Activated T-cell treated with anti-CD3 and anti-CD28 coated beads, Interleukin-2, amount 50 U/mL, for 24 hours (primary cell): ENCODE measurements at places on chromosomes 7 and 10.

GRCh38 chr10:30788307-30788706 lies 158.8 kb upstream of the LYZL2 start:
- no peak for DNase-seq

DNA sequence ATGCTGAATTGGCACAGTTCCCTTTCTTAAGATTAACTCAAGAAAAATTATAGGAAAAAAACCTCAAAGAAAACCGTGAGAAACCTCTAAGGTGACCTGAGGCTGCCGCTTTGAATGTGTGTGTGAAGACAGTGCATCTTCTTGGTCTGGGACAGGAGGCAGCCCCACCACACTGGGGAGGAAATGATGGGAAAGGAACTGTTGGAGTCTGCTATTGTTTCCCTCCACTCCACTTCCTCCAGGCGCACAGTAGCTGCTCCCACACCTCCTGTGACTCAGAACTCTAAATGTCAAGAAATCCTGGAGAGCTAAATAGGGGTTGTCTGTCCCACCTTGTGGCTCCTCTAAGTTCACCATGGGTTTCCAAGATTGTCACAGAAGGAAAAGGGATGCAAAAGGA lies 179.4 kb downstream of the PDE1C start:
- DNase-seq, result no peak

GRCh38 chr10:129717816-129718547 lies 246.1 kb downstream of the EBF3 start:
- DNase-seq, result no peak

DNA sequence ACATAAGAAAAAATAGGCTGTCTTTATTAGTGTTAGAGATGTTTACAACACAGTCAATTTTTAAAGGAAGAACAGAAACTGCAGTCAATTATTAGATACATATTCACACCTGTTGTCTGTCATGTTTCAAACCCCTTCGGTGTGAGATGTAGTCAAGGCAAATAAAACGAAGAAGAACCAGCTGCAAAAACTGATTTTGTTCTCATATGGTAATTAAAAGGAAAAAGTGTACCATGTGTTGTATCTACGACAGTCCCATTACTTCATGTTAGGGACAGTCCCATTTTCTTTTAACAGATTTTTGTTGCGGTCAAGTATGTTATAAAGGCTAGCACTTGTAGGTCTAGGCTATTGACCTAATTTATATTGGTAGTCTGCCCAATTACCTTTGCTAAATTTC lies 149.4 kb downstream of the LRRN3 start:
- no peak for DNase-seq

DNA sequence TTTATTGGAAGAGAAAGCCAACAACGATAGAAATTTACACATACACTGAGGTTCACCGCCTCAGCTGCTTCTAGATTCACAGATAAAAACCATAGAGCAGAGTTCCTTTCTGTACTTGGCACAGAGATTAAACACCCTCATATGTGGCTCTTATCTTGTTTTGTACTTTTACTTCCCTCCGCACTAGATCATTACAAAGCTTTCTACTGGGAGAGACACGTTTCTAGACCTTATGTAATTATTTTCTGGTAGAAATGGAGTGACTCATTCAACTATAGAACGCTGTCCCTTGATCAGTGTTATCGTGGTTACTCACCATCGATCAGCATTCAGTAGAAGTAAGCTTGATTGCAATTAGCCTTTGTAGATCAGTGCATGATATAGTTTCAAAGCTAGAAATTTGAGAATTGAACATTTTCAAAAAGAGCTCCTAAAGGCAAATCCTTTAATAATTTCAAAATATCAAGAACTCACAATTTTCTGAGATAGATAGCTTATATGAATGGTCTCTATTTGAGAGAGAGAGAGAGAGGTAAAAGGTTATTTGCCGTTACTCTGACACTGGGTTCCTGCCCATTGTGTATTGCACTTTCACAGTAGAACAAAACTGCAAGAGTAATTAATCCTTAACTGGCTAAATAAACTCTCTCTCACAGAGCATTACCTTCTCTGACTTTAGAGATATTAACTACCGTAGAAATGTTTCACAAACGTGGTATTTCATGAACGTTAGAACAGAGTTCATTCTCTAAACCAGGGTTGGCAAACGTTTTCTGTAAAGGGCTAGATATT lies 26.1 kb upstream of the DNAJC1 start:
- DNase-seq, result no peak

GRCh38 chr7:123665157-123665556 lies 9.5 kb downstream of the LMOD2 start:
- no peak for DNase-seq

- no peak for DNase-seq
Observed at GRCh38 chr10:121904888-121905287, 22.9 kb downstream of the ATE1 start.

DNA sequence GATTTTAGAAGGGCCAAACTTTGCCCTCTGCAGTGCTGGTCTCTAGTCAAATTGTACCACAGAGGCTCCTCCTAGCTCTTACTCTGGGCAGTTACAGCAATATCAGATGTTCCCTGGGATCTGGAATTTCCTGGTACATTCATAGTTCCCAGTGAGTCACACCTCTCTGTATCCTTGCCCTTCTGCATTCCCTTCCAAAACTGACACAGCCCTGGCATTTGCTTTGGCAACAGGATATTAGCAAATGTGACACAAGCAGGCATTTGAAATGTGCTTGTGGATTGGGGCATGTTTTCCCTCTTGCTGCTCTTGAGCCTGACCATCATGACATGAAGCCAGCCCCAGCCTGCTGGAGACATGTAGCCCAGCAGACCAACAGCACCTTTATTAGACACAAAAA lies 284.7 kb upstream of the AKR1E2 start:
- DNase-seq, result no peak

- DNase-seq, result no peak
Observed at GRCh38 chr10:73590881-73591799, at the start of gene USP54. TSS of gene USP54 (minus strand) at chr10:73591342. CDS start at chr10:73575658, 15,684 bp downstream.

- DNase-seq, result no peak
Observed at GRCh38 chr10:46235705-46236545, 50.9 kb upstream of the ANTXRL start.

DNA sequence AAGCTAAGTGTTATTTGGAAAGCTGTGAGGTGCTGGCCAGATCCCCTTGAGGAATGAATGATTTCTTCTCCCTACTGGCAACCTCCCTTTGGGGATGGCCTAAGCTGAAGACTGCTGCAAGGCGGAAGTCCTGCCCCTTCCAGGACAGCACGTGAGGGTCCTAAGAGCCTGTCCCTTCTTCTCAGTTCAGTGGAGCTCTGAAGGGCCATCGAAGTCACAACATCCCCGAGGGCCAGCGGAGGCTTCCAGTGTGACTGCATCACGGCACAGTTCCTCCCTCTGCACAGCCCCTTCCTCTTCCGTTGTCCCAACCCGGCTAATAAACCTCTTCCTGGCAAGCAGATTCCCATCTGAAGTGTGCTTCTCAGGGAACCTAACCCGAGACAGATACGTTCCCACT lies 43.7 kb downstream of the RNF32 start:
- no peak for DNase-seq

DNA sequence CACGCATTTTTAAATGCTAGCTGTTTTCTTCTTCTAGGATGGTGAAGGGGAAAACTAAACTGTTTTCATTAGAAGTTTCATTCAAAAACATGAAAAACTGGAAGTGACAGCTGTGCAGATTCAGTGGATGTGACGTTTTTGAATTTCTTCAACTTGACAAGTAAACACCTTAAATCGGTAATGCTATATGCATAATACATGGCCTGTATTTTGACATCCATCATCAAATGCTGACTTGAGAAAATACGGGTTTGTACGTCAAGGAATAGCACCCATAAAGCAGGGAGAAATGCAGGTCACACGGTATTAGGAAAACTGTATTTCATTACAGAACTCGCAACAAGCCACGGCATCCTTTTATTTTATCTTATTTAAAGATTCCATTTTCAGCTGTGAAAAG lies 720.5 kb downstream of the KCNMA1 start:
- DNase-seq, result no peak

- DNase-seq, result peak; percentile 68
Observed at GRCh38 chr7:139358541-139359365, 941 bp upstream of the LUC7L2 start.

DNA sequence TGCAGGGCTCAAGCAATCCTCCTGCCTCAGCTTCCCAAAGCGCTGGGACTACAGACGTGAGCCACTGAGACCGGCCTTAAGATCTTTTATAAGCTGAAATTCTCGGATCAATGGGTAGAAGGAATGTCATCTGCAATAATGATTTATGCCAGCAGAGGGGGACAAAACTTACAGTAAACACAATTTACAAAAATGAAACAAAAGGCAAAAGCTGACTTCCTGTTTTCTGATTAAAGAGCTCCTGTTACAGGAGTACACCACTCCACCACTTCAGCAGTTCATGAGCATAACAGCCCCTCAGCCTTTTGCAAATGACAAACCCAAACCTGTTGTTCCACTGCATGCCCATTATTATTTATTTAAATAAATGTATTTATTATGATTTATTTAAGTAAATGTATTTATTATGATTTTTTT lies 88.5 kb upstream of the ATP6V0A4 start:
- DNase-seq, result no peak

GRCh38 chr10:124005991-124006392 lies 87.4 kb downstream of the CHST15 start:
- no peak for DNase-seq

DNA sequence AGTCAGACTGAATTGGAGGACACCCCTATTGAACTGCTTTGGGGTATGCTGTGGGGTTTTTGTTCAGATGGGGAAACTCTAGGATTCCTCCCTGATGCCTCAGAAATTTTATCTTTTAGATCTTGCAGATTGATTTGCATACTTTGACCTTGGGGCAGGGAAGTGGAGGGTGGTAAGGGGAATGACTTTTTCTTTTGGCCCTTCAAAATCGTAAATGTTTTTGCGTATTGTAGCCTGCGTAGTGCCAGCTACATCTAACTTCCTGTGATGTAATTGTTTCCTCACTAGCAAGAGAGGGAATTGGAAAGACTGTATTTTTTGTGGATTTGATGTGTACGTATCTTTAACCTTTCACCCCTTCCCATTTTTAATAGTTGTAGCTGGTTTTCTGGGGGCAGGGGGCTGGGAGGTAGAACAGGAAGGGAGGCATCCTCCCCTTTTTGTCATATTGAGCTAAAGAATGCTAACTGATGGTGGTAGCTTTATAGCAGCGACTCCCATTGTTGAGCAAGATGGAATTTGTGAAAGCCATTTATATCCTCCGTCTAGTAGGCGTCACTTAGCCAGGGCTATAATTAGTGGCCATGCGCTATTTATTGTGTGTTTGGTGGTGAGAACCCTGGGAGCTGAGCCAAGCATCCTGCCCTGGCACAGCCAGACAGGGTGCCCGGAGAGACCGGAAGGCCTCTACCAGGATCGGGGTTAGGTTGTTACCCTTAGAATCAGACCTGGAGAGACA lies 11.3 kb downstream of the DUSP5 start:
- DNase-seq, result no peak

DNA sequence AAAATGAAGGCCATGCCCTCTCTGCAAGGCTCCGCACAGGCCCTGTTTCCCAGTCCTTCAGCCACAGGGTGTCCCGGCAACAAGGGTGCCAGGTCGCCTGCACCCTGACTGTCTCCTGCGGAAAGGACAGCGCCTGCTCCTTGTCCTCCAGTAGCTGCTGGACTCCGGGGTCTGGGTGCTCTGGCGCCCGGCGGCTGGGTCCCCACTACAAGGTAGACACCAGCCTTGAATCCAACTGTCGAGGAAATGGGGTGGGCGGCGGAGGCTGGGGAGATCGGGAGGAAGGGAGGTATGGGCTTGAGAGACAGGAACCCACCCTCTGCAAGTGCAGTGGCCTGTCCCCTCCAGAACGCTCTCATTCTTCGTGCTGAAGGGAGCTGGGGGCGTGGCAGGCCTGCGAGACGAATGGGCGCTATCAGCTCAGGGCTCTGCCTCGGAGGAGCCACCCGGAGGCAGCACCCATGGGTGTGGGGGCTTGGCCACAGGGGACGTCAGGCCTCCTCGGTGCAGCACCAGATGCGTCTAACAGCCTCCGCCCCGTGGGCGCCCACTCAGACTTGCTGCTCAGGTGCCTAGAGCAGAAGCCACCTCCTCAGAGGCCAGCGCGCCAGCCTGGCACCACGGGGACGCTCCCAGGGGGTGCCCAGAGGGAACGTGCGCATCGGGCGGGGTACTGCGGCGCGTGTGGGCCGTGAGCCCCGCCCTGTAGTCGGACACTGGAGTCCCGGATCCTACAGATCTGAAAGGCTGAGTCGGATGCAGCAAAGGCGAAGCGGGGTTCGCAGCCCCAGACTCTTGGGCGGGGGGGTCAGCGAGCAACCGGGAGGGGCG lies 15.6 kb downstream of the ADAM8 start:
- DNase-seq, result peak; percentile 82

GRCh38 chr7:46165276-46165675 lies 244.2 kb upstream of the IGFBP3 start:
- no peak for DNase-seq

- peak; percentile 68 for DNase-seq
Observed at GRCh38 chr10:42866115-42866995, 83.8 kb downstream of the BMS1 start.

- no peak for DNase-seq
Observed at GRCh38 chr7:38682606-38683005, 51.4 kb upstream of the AMPH start.
